ENCODE measurements at places on chromosomes 12 and 14.

GRCh38 chr14:104202259-104203070, 64.1 kb downstream of the KIF26A start:
- DNase-seq, result no peak

GRCh38 chr14:94839348-94839747, 69.4 kb upstream of the GSC start:
- DNase-seq, result no peak

DNA sequence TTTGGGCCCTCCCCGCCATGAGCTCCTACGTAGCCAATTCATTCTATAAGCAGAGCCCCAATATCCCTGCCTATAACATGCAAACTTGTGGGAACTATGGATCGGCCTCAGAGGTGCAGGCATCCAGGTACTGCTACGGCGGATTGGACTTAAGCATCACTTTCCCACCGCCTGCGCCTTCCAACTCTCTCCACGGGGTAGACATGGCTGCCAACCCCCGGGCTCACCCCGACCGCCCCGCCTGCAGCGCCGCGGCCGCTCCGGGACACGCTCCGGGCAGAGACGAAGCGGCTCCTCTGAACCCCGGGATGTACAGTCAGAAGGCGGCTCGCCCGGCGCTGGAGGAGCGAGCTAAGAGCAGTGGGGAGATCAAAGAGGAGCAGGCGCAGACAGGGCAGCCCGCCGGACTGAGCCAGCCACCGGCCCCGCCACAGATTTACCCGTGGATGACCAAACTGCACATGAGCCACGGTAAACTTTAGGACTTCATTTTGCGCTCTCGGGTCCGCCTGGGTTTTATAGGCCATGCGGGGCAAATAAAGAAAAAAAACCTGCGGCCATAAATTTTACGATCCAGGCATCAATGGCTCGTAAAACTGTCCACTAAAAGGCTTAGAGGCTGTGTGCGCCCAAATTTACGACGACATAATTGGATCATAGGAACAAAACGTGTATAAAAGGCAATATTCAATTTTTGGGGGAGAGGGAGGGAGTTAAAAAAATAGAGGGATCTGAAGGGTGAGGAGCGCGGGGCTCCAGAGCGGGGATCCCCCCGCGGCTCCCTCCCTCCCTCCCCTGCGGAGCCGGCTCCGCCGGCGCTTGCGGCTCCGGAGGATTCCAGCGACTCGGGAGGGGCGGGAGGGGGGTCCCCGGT, 493 bp downstream of the HOXC5 start:
- no peak for DNase-seq

DNA sequence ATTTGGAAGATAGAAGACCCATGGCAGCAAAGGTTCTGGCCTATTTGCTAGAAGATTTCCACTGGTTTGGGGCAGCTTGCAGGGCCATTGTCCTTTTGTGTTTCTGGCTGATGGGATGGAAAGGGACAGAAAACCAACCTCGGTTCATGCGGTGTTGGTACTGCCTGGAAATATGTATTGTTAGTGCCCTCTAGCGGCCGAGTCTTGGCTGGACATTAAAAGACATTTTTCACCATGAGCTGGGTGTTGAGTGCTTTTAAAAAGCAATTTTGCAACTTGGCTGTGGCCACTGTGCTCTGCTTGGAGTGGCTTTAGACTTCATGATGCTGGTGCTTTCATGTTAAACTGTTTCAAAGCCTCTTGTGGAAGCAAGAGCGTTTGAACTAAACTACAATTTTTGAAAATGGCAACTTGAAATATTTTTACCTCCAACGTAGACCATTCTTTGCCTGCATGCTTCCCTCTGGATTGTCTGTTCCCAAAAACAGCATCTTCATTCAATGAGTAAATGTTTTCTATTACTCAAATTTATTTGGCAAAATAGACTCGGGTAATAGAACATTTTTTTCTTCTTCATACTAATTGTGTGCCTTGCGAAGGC, 102.7 kb upstream of the TBX5 start:
- peak; percentile 74 for DNase-seq

DNA sequence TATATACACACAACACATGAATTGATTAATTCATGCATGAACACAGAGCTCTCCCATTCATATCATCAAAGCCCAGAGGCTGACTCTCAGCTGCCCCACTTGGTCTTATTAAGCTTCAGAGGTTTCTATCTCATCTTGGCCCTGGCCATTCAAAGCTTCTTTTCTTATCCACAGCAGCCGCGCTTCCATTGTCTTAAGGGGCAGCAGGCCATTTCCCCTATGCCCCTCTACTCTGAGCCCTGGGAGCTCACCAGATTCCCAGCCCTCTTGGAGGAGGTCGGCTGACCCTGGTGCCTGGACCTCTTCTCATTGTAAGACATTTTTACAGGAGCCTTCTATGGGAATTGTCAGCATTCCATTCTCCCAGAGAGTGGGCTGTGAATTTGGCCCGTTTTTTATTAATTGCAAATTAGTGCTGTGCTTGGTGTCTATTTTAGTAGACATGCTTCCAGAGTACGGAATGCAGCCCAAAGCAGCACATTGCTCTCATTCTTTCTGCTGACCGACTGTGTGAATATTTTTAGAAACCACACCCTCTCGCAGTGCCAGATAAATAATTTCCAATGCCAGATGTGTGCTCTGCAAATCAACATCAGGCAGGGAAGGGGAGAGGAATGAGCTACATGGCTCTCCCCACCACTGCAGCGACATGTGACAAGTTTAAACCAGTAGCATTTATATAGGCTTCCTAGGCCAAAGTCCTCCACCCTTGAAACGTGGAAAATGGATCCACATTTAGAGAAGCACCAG, 58.5 kb downstream of the NUAK1 start:
- DNase-seq, result no peak

GRCh38 chr14:86305058-86305457, 775.1 kb downstream of the FLRT2 start:
- no peak for DNase-seq

DNA sequence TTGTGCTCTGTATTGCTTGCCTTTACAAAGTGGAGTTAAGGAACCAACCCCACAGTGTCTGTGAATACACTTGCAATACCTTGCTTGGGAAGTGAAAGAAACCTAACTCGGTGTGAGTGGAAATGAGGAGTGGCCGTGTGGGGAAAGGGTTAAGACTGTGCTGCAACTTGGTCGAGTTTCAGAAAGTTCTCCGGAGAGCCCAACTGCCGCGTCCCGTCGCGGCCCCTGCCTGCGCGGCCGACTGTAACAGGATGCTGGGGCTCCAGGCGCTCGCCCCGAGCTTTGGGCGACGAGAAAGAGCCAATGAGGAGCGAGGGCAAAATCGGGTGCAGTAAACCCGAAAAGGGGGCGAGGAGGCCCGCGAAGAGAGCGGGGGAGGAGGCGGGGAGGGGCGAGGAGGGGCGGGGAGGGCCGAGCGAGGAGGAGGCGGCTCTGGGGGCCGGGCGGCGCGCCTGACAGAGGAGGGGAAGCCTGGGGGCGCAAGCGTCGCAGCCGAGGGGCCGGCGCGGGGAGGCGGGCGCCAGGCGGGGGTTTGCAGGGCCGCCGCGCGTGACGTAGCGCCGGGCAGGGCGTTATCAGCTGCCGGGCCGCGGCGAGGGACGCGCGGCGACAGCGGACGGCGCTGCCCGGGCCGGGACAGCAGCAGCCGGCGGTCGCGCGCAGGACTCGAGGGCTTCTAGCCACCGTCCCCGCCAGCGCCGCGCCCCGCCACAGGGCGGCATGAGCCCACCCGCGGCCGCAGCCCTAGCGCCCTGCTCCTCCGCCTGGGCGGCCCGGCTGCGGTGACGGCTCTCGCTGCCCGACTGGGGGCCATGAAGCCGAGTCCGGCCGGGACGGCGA, at the start of gene DACT1:
Gene DACT1, plus strand, starts transcription at position 572 of the 840 bp plus-strand sequence. Its CDS starts 241 bp downstream, at position 813.
- DNase-seq, result peak; percentile 84

GRCh38 chr12:52498946-52499345, 5.9 kb upstream of the KRT6A start:
- no peak for DNase-seq

DNA sequence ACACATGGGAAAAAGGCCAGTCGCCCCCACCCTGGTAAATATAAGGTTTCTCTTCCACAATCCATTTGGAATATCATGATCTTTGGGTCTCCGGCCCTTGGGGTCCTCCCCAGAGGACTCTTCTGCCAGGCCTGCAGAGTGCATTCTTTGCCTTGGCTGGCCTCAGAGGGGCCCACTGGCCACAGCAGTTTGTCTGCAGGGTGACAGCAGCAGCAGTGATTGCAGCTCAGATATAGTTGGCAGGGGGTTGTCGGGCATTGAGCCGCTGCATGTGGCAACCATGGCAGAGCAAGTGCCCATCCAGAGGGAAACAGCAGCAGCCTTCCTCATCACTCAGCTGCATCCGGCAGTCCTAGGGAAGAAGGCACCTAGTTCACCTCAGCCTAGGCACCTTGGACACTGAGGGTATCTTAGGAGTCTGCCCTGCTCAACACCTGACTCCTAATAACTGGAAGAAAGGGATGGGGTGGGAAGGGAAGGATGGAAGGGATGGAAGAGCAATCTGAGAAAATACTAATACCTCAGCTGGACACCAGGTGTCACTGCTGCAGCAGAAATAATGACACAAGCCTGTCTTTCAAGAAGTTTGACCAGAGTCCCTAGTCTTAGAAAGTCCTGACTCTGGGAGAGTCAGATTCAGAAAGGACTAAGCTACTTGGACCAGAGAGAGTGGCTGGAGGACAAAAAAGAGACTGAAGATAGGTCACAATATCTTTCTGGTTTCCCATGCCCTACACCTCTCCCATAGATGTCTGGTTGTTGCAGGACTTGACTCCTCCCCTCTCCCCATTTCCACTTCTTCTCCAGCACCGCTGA, 8.9 kb downstream of the AJUBA start:
- DNase-seq, result peak; percentile 60

DNA sequence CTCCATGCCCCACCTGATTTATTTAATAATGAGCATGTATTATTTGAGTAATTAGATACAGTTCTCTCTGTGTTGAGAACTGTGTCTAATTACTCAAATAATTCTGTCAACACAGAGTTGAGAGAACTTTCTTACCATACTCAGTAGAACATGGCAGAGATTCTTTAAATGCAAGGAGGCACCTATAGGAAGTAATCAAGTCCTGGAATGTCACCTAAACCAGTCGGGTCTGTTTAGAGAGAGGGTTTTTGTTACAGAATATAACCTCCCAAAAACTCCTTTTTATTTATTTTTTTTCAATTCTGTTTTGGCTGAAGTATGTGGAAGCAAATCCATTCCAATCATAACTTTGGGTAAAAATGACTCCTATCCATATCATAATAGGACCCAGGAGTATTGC, 37.5 kb upstream of the CIT start:
- DNase-seq, result no peak

DNA sequence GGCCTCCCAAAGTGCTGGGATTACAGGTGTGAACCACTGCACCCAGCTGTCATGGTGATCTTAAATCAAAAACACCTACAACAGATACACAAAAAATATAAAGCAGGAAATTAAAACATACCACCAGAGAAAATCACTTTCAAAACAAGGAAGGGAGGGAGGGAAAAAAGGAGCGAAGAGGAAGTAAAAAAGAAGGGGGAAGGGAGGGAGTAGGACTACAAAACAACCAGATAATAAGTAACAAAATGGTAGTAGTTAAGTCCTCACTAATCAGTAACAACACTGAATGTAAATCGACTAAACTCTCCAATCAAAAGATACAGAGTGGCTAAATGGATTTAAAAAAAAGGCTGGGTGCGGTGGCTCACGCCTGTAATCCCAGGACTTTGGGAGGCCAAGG, 89.0 kb downstream of the SH2B3 start:
- DNase-seq, result no peak

DNA sequence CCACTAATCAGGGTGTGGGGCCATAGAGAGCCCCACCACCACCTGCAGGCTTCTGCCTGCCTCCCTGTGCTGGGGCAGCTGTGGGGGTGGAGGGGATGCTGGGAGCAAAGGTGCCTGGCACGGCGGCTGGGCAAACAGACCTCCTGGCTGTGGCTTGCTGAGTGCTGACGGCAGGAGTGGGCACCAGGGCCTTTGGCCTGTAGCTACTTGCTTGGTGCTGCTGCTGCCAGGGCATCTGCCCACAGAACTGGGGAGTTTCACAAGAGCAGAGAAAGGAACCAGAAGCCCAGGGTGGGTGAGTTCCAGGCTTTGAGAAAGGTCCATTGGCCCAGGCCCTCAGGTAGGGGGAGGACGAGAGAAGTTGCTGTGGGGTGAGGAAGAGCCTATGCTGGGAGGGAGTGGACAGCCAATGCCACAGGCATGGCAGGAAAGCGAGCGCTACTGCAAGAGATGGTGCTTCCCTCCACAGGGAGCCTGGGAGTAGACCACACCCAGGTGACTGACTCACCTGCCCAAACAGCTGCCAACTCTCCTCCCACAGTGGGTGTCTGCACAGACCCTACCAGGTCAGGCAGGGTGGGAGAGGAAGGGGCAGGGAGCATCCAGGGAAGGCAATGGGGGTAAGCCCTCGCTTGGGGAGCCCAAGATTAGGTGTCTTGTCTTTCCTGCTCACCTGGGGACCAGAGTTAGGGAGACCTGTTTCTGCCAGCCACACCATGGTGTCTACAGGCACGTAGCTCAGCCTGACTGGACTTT, 39.0 kb upstream of the HDAC7 start:
- DNase-seq, result no peak

GRCh38 chr14:30573226-30573814, 14.4 kb downstream of the G2E3 start:
- no peak for DNase-seq

DNA sequence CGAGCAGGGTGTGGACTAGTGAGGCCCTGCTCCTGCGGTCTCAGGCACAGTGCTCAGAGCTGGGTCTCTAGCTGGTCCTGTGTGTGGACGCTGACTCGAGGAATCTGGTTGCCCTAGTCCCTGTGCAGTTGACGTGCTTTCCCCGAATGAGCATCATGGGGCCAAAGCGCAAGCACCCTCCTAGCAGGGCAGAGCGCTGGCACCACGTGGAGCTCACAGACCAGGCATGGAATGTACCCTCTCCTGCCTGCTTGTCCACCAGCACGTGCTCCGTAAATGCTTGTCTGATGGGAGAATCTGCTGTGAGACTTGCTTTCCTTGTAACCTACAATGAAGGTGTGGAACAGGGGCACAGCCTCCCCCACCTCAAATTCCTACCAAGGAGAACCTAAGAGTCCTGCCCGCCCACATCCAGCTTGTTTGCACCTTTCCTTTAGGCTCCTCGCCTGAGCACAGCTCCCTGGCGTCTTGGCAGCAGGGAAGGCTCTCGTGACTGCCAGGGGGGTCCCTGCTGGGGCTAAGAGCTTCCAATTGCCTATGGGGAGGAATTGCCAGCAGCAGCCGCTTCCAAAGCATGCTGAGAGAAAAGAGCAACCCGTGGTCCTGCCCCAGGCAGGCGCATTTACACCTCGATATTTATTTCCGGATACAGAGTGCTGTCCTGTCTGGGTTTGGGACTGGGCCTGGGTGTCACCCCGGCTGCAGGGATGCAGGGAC, 125.0 kb downstream of the PIWIL1 start:
- no peak for DNase-seq

DNA sequence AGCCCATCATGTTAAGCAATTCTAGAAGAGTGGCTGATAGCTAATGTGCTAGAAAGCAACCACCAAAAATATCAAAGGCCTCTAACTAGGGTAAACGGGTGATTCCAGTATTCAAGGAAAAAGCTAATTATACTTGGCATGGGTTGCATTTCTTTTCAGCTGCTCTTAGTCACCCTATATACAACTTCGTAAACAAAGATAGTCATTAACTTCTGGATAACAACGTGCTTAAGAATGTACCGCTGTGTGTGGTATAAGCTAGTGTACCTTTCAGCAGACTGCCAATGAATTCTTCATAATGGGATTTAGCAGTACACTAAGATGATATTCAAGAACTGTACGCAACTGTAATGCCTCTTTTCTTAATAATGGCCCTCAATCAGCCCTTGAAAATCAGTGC, 42.2 kb upstream of the SLC6A13 start:
- no peak for DNase-seq

- no peak for DNase-seq
Measured at GRCh38 chr12:75631831-75632230, 120.4 kb upstream of the KRR1 start.

All from activated naive CD4-positive, alpha-beta T cell treated with anti-CD3 and anti-CD28 coated beads, Interleukin-2, amount 10 ng/mL, durations not matched to agents 7 days and 5 days (primary cell).